ENCODE measurements at places on chromosomes 12 and 14. TPM values are rescaled to one million over a fixed set of nuclear protein-coding genes. Genes with fewer than 3 reads are reported as not detected.

DNA sequence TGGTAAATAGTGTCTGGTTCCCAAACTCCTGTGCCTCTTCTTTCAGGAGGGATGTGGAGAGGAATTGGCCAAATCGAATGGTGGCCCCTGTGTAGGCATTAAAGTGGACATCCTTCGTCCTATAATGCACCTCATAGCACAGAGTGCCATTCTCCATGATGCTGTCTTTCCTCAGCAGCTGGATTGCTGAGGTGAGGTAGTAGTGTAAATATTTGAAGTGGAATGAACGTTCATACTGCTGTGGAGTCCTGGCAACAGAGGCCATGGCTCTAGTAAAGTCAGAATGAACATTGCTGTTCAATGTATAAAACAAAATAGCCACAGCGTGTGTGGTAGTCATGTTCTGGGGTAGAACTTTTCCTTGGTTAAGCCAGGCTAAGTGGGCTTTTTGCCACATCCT lies 2.7 kb downstream of the ART4 start:
- peak; percentile 26 for DNase-seq

- DNase-seq, result peak; percentile 45
Observed at GRCh38 chr12:51390891-51391282, 319 bp downstream of the GALNT6 start.

DNA sequence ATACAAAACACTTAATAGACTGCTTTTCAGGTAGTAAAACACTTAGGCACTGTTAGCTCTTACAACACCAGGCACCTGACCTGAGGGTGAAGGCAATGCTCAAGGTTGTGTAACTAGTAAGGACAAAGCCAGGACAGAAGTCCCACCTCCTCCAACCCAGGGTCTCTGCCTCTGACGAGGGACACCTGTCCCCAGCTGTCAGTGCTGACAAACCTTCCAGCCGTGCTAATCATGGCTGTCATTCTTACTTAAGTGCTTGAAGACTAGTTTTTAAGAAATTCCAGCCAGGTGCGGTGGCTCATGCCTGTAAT lies 62.5 kb upstream of the MAX start:
- DNase-seq, result no peak

REP15 gene
- 2.0 TPM for total RNA-seq

TGFB3 gene
- 30.7 TPM for total RNA-seq

HOTAIR gene
- not detected for total RNA-seq
